ENCODE measurements at places on chromosomes 12 and 14. TPM values are rescaled to one million over a fixed set of nuclear protein-coding genes. Genes with fewer than 3 reads are reported as not detected.

Gene SMCO3
- total RNA-seq, result not detected

Gene BICDL1
- 0.35 TPM for total RNA-seq

Gene KCNC2
- total RNA-seq, result not detected

Gene COX8C
- 0.94 TPM for total RNA-seq

Gene KLRC3
- not detected for total RNA-seq

- DNase-seq, result no peak
Measured at GRCh38 chr12:122927756-122928403, 32.0 kb upstream of the VPS37B start.

- no peak for DNase-seq
Measured at GRCh38 chr12:81639196-81639595, 120.0 kb downstream of the PPFIA2 start.

DNA sequence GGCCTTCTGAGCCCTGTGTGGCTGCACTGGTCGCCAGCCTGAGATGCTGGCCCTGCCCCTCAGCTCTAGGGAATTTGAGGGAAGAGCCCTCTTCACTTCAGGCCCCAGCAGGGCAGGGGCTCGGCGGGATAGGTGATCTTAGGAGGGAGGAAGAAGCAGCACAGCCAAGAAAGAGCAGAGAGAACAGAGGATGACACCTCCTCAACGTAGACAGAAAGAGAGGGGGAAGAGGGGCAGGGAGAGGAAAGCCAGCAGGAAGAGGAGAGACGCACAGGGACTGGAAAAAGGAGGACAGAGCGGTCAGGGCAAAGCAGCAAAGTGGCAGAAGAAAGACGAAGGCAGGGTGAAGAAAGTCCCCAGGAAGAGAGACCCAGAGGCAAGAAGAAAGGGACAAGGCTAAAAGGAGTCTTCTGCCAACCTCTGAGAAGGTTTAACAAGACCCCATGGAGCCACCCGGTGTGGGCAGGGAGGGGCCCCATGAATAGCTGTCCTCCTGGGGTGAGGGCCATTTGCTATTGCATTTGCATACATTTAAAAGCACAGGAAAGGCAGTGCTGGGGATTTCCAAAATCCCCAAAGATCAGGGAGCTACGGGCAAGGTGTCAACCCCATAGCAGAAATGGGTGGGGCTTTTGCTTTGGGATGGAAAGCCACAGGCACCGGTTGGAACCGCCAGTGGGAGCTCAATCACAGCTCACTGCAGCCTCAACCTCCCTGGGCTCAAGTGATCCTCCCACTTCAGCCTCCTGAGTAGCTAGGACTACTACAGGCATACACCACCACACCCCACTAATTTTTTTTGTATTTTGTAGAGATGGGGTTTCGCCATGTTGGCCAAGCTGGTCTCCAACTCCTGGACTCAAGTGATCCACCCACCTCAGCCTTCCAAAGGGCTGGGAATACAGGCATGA, 22.7 kb downstream of the CMKLR1 start:
- no peak for DNase-seq

DNA sequence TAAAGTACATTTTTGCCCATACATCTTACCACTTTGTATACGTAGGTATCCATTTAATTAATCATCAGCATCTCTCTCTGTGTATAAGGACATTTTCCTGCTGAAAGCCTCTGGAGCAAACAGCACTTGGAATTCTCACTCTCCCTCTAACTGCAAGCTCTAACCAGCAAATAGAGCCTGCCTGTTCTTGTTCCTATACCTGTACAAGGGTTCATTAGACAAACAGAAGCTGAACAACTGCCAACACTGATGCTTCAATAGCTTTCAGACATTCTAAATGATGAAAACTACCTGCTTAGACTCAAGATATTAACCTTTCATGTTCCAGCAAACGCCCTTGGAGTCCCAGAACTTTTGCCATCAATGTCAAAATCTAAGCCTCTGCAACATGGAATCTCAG, 98.0 kb downstream of the KCNH5 start:
- no peak for DNase-seq

DNA sequence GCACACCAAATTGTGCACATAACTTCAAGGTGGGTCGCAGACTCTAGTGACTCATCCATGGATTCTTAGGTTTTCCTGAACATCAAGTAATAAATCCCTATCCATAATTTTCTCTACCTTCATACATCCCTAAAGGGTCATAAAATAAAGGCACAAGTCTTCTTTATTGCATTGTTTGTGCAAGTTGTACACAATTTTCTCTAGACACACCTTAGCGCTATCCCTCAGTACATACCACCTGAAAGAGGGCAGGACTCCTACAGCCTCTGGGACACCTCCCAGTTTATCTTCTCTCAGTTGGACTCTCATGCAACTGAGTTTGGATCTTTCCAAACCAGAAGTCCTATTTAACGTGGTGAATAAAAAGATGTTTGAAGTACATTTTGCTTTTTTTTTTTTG, 168.5 kb upstream of the BMP4 start:
- no peak for DNase-seq

DNA sequence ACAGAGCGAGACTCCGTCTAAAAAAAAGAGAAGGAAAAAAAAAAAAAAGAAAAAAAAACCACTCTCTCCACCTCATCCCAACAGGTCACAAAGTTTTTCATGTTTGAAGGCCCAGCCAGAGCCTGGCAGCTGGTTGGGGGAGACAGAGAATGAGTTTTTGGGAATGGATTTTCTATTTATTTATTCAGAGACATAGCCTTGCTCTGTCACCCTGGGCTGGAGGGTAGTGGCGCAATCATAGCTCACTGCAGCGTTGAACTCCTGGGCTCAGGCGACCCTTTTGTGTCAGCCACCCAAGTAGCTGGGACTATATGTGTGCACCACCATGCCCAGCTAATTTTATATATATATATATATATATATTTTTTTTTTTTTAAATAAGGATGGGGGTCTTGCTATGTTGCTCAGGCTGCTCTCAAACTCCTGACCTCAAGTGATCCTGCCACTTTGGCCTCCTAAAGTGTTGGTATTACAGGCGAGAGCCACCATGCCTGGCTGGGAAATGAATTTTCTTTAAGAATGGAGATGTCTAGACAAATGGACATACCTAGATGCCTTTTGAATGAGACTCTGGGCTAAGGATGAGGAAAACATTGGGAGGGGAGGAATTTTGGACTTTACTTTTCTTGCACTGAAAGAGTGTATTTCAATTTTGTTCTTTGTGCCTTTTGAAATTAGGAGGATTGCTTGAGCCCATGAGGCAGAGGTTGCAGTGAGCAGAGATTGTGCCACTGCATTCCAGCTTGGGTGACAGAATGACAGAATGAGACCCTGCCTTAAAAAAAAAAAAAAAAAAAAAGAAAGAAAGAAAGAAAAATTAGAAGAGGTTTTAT, 16.9 kb upstream of the PPP1R1A start:
- no peak for DNase-seq

- no peak for DNase-seq
Measured at GRCh38 chr14:32370714-32371113, 41.6 kb downstream of the AKAP6 start.

DNA sequence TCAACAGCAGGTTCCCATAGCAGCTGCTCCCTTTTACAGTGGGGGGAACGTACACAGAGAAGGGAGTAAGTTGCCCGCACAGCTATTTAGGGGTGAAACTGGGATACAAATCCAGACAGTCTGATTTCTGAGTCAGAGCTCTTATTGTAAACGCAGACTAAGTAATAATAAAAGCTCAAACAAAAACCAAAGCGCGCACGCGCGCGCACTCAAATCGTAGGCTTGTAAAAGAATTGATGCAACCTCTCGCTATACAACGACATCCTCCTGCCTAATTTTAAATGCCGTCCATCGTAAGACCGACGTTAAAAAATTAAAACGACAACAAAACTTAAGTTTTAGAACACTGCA, 747 bp upstream of the DACT1 start:
- DNase-seq, result peak; percentile 66

GRCh38 chr14:53742233-53742620, 214.4 kb downstream of the BMP4 start:
- DNase-seq, result no peak

GRCh38 chr12:55732288-55732687, 3.5 kb upstream of the CD63 start:
- DNase-seq, result no peak

GRCh38 chr14:94379291-94380224, 8.8 kb downstream of the SERPINA1 start:
- no peak for DNase-seq
